GM04504 (cell line): ENCODE measurements at places on chromosomes 6 and 20.

DNA sequence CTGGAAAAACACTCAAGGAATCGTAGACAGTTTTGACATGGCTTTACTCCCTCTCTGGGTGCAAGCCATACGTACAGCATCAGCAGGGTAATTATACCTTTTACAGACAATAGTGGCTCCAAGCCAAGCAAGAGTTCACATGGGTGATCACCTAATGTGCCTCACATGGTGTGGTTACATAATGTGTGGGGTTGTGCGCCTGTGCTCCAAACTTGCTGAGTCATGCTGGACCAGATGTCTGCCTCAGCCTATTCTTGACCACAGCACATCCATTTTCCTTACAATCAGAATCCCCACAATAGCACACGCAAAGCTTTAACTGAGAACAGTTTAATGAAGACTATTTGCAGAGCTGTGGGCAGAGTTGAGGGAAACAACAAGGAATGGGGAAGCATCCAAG is 74.5 kb downstream of the ALDH8A1 start:
- DNase-seq: no peak

DNA sequence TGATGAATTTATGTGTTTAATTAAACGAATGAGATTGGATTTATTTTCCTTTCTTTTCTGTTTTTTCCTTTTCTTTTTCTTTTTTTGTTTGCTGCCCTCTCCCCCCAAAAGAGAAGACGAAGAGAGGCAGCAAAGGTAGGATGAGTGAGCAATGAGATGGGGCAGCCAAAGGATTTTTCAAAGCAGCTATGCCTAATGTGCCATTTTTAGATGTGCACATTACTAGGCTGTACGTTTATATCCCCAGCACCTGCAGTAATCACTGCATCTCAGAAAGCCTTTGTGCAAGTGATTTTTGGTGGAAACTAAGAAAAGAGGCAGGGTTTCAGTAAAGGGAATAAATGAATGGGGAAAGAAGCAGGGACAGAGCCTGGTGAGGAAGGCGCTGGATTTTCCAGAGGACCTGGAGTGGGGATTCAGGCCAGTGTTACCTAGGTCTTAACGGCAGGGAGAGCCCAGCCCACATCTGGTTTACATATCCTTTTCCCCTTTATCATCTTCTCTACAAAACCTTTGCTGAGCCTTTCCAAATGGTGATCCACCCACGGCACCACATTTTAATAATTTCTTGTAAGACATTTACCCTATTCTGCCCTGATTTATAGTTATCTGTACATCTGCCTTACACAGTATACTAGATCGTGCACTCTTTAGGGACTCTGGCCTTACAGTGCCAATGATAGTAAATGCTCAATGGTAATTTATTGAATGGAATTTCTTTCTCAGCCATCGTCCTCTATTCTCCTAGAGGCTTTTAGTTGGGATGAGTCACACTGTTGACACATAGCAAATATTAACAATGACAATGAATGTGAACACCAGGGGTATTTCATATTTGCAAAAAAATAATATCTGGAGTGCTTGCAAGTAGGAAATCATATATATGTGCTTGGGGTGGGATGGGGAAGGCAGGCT is 38.3 kb upstream of the ATXN1 start:
- peak; percentile 17 for DNase-seq

- DNase-seq: no peak
These were observed 42.8 kb downstream of the MYH7B start for GRCh38 chr20:34998331-34998950.

DNA sequence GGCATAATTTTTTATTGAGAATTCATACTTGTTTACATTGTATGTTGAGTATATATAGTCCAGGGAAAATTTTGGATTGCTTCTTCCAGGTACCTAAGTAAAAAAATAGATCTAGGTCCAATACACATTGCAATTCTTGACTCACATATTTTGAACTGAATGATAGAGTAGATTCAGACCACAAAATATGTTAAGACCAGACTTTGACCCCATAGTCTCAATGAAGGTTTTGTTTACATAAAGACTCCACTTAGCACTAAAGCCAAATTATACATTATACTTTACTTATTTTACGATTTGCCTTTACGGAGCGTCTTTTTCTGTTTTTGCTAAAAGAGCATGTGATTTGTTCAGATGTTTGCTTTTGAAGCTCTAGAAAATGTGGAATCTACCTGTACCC is 144.1 kb upstream of the PTCHD4 start:
- DNase-seq: no peak

DNA sequence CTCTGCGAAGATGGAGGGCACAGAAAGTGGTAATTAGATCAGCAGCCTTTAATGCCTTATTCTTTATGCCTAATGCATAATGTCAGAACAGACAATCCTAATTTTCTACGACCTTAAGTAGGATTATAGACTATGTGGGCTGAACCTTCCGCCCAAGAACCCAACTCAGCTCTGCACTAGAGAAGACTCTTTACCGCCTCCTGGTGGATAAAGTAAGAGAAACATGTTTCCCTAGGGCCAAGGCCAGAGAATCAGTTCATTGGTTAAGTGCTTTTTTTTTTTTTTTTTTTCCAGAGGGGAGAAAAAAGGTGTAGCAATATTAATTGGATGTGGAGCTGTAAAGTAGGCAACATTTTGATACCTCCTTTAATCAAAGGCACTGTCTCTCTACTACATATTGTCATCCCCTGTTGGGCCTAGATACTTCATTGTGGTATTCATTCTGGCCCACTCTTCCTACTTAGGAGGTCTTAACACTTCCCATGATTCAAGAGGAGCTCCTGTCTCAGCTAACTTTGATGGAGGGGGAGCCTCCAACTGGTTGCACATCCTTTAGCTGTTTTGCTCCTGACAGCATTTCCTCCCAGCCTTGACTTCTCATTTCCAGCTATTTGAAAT is 124.9 kb upstream of the NRN1 start:
- DNase-seq: no peak

DNA sequence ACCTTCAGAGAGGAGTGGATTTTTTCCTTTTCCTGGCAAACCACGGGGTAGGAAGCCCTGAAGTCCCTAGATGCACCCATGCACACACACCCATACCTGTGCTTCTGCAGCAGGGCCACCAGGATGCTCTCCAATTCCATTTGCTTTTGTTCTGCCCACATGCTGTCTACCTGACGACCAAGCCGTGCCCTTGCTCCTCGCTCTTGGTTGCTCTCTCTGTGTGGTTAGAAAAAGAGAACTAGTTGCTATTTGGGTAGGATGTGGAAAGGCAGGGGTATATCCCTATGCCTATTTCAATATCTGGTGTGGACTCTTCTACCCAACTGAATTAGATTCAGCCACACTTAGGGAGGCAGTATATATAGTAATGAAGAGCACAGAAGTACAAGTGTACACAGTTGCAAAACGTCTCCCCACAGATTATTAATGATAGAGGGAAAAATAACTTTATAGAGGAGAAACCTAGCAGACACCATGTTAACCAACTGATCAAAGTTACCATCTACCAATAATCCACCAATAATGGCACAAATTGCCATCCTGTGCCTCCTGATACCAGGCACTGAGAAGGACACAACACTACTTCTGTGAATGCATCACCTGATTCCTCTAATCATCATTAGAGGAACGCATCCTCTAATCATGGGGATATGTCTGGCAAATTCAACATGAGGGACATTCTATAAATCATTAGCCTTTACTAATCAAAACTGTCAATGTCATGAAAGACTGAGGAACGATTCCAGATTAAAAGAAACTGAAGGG is 7.3 kb downstream of the GHRH start:
- no peak for DNase-seq

DNA sequence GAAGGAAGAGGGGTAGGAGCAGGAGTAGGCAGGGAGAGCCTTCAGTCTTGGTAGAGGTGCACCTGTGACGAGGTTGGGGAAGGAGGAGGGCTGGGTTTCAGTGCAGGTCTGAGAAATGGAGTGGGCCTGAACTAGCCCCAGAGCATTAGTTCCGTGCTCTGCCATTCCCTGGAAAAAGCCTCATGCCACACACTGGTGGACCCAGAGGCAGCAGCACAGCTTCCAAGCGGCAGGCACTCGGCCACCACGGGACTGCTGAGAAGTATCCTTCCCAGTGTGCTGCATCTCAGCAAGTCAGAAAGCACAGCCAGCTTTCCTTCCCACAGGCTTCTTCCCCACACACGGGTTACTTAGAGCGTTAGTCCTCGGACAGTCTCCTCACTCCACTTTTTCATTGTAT is 77.3 kb upstream of the KIF25 start:
- no peak for DNase-seq
